ENCODE measurements at places on chromosomes 11 and 22.

DNA sequence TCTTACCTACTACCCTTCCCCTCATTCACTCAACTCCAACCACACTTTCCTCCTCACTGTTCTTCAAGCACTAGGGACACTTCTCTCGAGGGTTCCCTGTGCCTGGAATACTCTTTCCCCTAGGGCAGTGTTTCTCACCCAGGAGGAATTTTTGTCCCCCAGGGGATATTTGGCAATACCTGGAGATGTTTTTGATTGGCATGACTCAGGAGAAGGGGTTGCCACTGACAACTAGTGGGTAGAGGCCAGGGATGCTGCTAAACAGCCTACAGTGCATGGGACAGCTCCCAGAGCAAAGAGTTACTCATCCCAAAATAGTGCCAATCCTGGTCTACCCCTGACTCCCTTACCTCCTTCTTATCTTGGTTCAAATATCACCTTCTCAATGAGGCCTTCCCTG lies 40.0 kb downstream of the BTG4 start:
- no peak for DNase-seq

DNA sequence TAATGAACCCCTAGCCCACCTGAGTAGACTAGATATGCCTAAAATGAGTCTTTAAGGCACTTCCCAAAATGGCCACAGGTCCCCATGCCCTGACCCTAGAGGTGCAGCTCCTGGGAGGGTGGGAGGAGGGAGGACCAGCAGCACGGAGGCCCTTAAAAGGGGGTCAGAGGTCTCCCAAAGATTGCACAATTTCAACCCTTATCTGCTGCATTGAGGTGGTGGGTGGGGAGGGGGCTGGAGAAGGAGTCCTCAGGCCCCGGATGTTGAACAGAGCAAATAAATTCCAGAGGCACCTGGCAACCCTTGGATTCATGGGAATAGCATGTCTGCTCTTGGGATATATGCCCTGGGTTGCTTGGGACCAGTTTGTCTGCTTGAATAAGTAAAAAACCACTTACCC lies 57.6 kb downstream of the NAV2 start:
- DNase-seq: no peak

DNA sequence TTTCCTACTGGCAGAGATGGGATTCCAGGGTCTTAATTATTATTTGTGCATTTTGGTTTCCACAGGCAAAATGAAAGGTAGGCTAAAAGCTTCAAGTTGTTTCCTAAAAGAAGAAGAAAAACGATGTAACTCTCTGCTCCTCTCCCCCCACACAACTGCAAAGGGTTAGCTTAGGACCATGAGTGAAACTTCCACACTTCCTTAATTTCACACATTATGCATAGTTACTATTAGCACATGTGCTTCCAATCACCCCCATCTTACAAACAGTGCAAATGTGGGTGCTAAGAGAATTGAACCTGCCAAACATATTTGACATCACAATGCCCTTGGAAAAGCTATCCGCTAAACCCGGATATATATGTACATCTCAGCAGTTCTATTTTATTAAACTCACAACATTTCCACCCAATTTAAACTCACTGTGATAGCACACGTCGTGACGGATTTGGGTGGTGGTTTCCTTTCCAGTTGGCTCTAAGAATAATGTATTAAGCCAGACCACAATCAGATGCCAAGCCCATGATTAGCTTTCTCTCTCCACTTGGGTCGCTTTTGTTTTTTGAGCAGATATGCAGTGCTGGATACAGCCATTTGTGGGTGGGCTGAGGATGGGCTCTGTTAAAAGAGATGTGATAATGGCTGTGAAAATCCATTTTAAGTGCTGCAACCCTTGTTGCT lies 245.0 kb upstream of the POU2AF2 start:
- DNase-seq: no peak

- no peak for DNase-seq
Measured at GRCh38 chr22:48072777-48073176, 1310.3 kb downstream of the TBC1D22A start.

- DNase-seq: no peak
Measured at GRCh38 chr11:80163011-80163410, 722.2 kb upstream of the TENM4 start.

DNA sequence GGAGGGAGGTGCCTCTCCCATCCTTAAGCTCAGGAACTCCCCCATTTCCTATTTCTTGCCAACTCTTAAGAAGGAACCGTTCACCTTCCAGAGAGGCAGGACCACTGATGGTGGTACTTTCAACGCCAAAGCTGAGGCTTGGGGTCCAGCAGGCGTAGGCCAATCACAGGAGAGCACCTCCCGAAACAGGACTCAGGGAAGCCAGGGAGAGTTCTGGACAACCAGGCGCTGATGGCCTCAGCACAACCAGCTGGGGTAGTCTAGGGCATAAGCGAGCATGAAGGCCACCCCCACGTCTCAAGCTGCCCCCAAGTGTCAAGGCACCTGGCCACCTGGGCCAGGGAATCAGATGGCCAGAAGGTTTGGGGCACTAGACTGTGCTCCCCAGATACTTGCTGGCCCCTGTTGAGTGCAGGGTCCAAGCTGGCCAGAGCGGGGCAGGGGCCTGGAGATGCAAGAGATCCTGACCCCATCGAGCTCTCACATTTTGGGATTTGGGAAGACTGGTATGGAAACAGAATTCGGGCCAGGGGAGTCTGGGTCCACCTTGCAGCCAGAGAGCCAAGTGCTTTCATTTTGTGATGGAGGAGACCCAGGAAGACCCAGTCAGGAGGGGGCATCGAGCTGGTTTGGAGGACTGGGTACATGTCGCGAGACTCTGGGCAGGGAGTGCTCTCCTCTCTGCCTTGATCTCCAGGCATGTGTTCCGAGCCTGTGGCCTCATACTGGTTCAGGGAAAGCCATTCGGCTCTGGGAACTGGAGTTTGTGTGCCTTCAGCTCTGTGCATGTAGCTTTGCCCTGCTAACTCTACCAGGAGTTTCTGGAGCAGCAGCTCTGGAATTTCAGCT lies 926 bp downstream of the CD6 start:
- DNase-seq: no peak

- no peak for DNase-seq
Measured at GRCh38 chr22:37626144-37626543, 13.3 kb upstream of the SH3BP1 start.

GRCh38 chr11:13970986-13971385 lies 8.5 kb downstream of the SPON1 start:
- DNase-seq: no peak

GRCh38 chr11:28657378-28658030 lies 549.3 kb downstream of the METTL15 start:
- DNase-seq: no peak

- DNase-seq: no peak
Measured at GRCh38 chr11:35615921-35616900, 2.0 kb upstream of the FJX1 start.

DNA sequence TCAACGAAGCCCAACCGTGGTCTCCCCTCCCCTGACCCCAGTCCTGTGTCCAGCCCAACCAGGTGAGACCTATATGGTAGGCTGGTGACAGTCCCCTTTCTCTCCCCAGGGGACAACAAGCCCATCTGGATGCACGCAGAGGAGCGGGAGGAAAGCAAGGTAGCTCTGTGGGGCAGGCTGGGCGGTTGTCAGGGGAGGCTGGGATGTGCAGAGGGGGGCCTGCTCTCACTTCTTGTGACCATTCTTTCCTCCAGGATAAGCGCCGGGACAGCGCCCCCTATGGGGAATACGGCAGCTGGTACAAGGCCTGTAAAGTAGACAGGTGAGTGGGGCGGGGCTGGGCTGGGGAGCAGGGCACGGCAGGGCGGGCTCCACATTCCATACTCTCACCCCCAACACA lies 3.5 kb upstream of the RAB1B start:
- DNase-seq: no peak

DNA sequence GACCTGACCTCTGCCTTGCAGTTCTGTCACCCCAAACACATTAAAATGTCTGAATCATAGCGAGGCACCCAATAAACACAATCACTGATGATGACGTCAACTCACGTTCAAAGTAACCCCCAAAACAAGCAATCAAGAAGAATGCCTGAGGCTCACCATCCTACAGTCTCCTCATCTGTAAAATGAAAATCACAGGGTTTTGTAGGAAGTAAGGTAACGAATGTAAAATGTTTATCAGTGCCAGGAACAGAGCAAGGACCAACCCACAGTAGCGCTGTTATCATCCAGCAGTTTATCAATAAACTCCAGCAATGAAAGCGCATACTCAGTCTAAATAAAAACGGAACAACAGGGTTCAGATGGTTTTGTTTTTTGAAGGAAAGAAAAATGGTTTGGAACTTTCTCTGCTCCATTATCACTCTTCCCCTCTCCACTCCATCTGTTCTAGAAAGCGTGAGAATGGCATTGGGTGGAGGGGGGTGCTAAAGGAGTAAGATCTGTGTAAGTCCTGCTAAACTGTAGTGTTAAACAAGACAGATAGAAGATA lies 110.5 kb downstream of the MICAL3 start:
- DNase-seq: no peak

- DNase-seq: no peak
Measured at GRCh38 chr11:45772449-45772774, 32.5 kb upstream of the SLC35C1 start.

GRCh38 chr11:14350215-14350614 lies 8.8 kb downstream of the RRAS2 start:
- DNase-seq: no peak

DNA sequence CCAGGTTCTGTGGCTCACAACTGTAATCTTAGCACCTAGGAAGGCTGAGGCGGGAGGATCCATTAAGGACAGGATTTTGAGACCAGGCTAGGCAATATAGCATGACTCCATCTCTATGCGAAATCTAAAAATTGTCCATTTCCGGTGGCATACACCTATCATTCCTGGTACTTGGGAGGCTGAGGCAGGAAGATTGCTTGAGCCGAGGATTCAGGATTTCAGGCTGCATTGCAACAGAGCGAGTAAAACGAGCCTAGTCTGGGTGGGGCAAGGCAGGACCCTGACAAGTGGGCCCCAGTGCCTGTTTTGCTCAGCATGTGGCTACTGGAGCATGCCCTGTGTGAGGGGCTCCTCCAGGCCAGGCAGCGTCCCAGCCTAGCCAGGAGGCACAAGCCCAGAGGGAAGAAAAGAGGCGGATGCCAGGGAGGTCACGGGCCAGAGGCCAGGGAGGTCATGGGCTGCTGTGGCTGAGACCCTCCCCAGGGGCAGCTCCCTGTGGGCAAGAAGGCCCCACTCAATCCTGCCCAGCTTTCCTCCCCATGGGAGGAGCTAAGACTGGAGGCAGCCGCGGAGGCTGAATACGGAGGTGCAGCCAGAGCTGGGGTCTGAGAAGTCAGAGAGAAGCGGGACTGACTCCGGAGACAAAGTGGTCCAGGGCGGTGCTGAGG lies 8.4 kb downstream of the LRRC74B start:
- DNase-seq: no peak

DNA sequence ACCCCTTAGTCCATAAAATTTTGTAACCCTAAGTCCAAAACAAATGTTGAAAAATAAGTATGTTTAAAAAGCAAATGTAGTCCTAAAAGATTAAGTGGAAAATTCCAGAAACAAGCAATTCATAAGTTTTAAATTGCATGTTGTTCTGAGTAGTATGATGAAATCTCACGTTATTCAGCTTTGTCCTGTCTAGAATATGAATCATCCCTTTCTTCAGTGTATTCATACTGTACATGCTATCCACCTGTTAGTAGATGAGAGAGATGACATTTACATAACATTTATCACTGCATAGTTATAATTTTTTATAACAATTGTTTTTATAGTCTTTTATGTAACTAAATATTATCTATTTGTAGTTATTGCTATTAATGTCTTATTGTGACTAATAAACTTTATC lies 622.3 kb upstream of the CHORDC1 start:
- DNase-seq: no peak

DNA sequence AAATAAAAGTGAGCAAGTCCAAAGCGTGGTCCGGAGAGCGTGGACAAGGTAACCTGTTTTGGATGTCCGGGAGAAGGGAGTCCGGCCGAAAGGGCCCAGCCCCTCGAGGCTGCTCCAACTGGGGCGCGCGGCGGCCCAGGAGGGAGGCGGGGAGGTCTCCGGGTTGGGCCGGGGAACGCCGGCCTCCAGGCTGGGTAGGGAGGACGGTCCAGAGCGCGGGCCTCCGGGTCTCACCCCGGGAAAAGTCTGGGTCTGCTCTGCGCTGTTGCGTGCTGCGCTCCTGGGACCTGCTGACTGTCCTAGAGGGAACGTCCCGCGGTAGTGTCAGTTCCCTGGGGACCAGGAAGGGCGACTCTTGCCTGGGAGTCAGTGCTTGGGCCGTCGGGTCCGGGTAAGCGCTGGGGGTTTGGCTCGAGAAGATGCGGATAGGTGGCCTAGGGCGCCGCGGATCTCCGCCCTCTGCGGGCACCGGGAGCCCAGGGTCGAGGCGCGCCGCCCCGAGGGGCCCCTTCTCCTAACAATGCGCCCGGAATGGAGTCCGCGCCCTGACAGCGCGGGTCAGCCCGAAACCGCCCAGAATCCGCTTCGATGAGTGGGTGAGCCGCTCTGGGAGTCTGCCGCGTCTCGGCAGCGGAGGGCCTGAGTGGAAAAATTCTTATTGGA lies 988 bp upstream of the FLI1 start:
- no peak for DNase-seq

GRCh38 chr22:20211997-20212753 lies 55.9 kb downstream of the RTN4R start:
- DNase-seq: no peak

DNA sequence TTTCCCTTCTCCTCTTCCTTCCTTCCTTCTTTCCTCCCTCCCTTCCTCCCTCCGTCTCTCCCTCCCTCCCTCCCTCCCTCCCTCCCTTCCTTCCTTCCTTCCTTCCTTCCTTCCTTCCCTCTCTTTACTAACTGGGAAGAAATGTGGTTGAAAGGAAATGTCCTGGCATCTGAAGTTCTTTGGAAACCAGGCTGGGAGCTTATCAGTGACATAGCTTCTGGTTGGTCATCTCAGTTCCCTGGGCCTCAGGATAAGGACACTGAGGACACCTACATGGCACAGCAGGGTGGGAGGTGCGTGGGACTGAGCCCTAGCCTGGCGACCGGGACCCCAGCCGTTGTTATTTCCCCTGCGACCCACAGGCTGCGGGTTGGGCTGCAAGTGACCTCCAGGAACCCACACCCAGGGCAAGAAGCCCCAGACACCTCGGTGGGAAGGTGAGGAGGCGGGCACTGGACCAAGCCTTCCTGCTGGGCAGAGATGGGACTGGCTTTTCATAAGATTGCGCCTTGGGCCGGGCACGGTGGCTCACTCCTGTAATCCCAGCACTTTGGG lies 1486.5 kb downstream of the TBC1D22A start:
- DNase-seq: no peak

DNA sequence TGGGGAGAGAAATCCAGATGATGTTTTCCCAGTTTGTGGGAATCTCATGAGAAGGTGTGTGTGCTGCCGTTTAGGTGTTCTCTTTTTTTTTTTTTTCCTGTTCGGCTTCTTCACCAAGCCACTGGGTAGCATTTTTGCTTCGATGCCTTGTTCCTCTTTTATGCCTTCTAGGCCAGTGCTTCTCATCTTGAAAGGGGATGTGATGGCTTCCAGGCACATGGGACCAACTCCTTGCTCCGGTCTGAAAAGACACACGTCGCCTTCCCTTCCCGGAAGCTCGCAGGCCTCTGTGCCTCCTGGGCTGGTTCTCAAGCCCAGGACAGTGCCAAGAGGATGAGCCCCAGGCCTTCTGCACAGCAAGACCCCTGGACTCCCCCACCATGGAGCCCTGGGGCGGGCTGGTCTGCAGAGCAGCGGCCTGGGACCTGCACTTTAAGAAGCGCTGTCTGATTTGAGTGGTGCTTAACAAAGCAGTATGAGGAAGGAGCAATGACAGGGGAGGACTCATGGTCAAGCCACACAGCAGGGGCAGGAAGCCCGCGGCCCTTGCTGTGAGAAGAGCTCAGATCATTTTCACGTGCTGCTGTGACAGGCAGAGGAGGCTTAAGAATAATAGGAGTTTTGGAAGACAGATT lies 158.8 kb downstream of the MPPED1 start:
- DNase-seq: no peak

GRCh38 chr11:125457814-125458343 lies 38.2 kb downstream of the FEZ1 start:
- DNase-seq: peak; percentile 88

Measured in anterior cingulate cortex (tissue), 58 donors.